ENCODE measurements at places on chromosomes 12 and 14.

- DNase-seq, result no peak
These were observed 434.6 kb upstream of the RGS6 start for GRCh38 chr14:71497645-71498086.

DNA sequence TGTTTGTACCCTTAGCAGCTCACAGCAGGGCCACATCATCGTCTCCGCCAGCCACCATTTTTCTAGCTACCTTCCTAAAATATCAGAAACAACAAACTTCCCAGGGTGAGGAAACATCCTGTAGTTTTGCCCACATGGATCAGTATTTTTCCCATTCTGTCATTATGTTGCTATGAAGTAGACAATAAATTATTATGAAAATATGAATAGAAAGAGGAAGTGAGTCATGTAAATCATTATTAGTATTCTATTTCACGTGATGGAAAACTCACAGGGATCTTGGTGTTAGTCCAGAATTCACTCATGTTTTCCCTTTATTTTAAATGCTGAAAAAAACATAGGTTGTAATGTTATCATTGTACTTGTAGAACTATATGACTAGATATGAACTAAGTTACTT is 319.4 kb downstream of the SYT1 start:
- DNase-seq, result no peak

DNA sequence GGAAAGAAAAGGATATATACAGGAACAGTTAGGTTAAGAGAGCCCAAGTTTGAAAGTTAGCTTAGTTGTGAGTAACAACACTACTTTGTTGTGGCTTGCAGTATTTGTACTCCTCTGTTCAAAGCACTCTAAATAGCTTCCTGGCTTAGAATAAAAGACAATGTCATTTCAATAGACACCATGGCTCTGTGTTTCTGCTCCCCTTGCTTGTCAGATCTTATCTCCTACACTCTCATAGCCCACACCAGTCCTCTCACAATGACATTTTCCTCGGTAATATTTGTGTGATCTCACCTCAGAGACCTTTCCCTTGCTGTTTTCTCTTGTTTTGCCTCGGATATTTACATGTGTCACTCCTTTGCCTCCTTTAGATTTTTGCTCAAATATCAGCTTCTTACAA is 418.4 kb downstream of the MDGA2 start:
- no peak for DNase-seq

GRCh38 chr14:87196436-87196835 is 796.5 kb downstream of the GALC start:
- no peak for DNase-seq

DNA sequence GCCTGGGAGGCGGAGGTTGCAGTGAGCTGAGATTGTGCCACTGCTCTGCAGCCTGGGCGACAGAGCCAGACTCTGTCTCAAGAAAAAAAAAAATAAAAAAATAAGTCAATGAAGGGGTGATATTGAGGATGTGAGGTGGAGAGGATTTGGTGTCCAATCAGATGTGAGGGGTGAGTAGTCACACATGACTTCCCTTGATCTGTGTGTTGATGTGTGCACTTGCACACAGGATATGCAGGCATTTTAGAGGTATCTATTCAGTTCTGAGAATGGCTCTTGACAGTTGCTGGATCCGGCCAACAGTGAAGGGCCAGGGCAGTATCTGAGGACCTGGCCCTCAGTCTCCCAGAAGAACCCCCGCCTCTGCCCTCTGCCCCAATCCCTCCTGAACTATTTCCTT is 7.8 kb upstream of the SP7 start:
- no peak for DNase-seq

- peak; percentile 88 for DNase-seq
These were observed 49.6 kb downstream of the LRCOL1 start for GRCh38 chr12:132560614-132561426.

DNA sequence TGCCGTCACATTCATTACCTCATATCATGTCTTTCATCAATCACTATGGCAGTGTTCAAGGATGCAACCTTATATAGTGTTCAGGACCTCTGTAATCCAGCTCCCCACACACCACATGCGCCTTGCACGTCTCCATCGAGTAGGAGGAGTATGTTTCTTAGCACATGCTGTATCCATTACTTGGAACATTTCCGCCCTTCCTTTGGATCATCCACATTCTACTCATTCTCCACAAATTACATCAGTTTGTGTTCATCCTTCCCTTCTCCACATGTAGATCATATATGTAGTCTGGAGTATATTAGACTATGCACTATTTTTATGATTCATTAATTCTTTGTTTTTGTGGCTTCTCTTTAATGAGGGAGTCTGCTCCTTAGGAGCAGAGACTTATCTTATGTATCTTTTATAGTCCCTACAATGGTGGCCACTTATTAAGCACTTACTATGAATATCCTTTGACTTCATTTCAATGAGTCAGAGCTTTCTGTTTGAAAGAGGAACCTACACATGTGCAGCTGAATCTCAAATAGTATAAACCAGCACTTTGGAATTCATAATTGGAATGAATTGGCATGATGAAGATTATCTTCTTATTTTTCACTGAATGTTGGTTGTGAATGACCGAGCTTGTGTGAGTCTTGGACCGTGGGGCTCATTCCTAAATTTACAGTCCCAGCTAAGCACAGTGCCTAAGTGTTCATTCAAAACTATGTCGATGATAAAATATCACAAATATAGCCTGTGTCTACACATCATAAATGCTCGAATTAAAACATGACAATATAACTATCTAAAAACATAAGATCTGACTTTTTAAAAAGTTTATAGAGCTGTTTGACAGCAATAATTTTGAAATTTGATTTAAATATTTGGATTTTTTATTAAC is 30.2 kb upstream of the NPAS3 start:
- DNase-seq, result no peak

DNA sequence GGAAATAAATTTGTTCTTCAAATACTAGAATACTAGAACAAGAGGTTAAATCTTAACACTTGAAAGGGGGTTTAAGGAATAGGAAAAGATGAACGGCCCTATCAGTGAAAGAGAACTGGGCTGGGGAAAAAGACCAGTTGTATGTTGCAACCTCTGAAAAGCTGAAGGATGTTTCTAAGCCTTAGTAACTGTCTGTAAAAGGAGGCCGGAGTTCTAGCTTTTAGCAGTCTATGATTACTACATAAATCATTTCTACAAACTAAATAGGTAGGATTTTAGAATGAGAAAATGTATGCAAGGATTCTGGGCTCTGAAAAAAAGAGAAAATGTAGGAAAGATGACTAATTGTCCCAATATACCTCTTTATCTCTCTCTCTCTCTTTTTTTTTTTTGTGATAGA is 4.9 kb downstream of the CERS5 start:
- DNase-seq, result no peak

GRCh38 chr12:102885043-102885932 is 31.8 kb downstream of the PAH start:
- no peak for DNase-seq

- no peak for DNase-seq
These were observed 35.2 kb upstream of the DLK1 start for GRCh38 chr14:100691395-100692056.

GRCh38 chr12:106068296-106068695 is 70.5 kb downstream of the NUAK1 start:
- DNase-seq, result no peak

- no peak for DNase-seq
These were observed 21.6 kb downstream of the PPM1H start for GRCh38 chr12:62913380-62913779.

DNA sequence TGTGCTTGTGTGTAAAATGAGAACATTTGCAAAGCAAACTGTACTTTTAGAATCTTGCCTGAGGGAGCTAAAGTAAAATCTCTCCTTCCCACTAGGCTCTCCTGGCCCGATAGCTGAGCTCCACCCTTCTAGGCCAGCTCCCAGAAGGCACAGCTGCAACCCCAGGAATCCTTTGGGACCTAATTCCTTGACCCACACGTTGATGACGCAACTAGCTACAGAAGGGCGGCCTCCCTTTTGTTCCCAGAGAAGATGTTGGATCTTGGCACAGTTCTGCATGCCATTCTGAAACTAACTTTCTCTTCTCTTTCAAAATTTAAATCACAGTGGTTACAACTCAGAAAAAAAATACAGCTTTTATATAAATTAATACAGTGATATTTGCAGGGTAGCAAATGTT is 268.1 kb downstream of the EGLN3 start:
- DNase-seq, result no peak

GRCh38 chr14:43789458-43789857 is 717.6 kb downstream of the FSCB start:
- no peak for DNase-seq

GRCh38 chr12:67891596-67891995 is 97.7 kb upstream of the IFNG-AS1 start:
- DNase-seq, result no peak

- no peak for DNase-seq
These were observed 50.8 kb downstream of the PPP2R5E start for GRCh38 chr14:63492391-63492790.

DNA sequence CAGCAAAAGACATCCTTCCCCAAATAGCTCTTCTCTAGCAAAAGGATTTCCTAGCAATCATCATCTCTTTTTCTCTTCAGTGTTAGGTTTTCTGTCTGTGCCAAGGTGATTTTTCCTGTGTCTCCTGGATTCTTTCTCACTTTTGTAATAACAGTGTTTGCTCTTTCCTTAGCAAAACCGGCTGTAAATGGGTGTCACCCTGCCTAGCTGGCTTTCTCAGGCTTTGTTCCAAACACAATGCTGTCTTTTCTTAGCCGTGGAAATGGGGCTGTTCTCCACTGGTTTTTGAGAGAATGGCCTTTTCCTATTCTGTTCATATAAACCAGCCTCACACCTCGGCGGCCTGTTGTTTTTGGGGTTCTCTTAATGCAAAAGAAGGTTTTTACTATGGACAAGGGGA is 21.9 kb downstream of the JDP2 start:
- no peak for DNase-seq

DNA sequence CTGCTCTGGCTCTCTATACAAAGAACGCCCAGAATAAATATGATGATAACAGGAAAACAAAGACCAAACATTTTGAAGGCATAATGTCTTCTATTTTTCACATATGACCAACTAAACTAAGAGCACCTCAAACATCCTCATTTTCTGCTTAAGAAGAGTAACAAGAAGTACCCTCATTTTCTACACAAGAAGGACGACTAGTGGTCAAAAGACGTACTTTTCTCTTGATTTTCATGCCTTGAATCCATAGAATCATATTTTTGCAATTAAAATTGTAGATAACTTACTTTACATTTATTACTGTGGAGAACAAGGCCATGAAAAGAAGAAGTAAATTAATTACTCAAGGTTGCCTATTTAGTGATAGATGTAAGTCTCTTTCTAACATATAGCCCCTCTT is 358.6 kb downstream of the DUSP6 start:
- DNase-seq, result no peak

- DNase-seq, result no peak
These were observed 124.2 kb upstream of the PLEKHA5 start for GRCh38 chr12:19005257-19005801.

- DNase-seq, result no peak
These were observed 92.2 kb downstream of the FLRT2 start for GRCh38 chr14:85622106-85622505.

GRCh38 chr14:77882098-77882497 is 82.2 kb downstream of the ADCK1 start:
- DNase-seq, result no peak

GRCh38 chr14:73443758-73444157 is 14.6 kb downstream of the NUMB start:
- no peak for DNase-seq

GRCh38 chr12:69179786-69180185 is 59.6 kb upstream of the CPSF6 start:
- DNase-seq, result no peak

DNA sequence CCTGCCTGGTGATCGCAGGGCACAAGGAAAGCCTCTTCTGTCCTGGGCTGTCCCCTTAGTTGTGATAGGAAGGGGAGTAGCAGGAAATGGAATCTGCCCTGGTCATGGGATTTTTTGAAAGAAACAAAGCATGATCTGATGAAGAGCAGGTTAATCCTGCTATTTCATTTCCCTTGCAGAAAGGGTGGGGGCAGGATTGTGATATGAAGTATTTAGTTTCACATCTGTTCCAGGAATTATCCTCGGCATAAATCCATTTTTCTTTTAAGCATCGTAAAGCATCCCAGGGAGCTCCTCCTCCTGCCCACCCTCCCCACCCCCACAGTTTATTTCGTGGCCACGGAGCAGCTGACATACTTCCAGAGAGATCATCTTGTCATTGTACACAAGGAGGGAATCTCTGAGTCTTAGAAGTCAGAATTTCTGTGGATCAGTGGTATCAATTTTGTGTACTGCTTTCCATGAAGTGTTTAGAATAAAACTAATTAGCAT is 53.1 kb downstream of the TGFB3 start:
- DNase-seq, result no peak

DNA sequence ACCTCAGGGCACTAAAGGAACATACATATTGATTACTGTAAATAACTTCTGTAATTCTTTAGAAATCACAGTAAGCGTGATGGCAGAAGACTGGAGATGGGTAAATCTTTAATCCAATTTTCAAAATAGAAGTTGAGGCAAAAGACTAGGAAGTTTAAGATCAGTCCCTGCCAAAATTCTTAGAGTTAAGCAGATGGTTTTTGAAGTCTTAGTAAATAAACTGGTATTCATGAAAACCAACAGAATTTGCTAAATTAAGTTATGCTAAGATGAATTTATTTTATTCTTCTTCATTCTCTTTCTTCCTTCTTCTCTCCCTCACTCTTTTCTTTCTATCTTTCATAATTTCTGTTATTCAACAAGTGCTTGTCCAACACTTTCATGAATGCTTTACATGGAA is 98.4 kb upstream of the GARIN6 start:
- DNase-seq, result no peak

DNA sequence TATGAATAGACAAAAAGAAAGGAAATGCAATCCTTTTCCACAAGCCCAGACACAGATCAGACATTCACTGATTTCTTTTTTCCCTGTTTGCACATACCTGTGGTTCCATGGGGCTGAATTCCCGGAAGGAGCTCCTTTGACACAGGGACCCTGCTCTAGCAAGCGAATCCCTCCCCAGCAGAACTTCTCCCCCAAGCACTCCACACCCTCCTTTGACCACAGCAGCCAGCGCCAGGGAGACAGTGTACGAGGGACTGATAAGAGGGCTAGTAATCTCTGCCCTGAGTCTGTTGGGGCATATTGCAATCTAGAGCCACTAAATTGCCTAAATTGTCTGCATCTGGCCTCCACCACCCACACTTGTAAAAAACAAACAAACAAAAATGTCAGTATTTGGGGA is 83.4 kb upstream of the NTF3 start:
- no peak for DNase-seq

GRCh38 chr12:58977476-58977875 is 57.2 kb upstream of the LRIG3 start:
- no peak for DNase-seq

DNA sequence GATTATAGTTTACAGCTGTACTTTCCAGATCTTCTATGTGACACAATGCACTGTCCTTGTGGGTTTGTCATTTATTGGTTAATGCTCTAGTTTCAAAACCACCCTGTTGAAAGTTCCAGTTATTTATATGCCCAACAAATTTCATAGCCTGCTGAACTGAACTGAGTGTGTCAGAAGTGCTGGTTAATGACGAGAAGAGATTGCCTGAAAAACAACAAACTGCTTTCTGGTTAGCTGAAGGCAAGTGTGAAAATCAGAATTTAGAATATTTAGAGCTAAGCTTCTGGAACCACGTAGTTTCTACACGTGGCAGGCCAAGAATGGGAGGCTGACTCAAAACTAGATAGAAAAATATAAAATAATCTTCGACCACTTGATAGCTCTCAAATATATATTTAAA is 19.1 kb upstream of the RIN3 start:
- DNase-seq, result no peak

All from activated CD4-positive, alpha-beta T cell treated with anti-CD3 and anti-CD28 coated beads for 48 hours (primary cell).